Cerebellar nuclear complex (tissue), 1 donor: ENCODE measurements at places on chromosomes 12 and 14.

GRCh38 chr12:127121494-127122084, 1145.4 kb upstream of the TMEM132C start:
- DNase-seq = no peak

- DNase-seq = no peak
Measured at GRCh38 chr14:30864934-30865333, 9.4 kb upstream of the COCH start.

DNA sequence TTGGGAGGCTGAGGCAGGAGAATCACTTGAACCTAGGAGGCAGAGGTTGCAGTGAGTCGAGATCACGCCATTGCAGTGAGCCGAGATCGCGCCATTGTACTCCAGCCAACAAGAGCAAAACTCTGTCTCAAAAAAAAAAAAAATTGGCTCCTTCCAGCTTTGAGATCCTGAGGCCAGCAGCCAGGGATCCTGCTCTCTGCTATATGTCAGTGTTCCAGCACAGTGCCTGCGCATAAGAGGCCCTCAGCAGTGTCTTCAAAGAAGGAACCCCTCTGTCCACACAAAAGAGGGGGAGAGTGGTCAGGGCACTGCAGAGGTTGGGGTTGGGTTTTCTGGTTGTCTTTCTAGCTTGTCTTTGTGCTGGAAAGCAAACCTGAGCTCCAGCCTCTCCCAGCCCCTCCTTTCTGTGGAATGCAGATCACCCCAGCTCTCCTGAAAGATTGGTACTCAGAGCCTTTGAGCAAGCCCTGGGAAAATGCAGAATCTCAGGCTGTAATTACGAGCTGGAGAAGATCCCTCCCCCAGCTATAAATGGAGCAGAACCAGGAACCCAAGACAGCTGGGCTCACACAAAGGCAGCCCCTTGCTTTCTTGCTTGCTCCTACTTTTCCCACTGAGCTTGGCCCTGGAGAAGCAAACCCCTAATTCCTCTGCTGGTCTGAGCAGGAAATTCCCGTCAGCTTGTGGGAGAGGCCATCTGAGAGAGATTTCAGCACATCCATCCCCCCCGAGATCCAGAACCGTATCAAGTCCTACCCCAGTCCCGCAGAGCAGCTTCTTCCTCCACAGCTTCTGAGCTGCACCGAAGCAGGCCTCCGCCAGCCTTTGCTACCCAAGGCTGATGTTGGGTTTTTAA, 205.7 kb downstream of the ZFP36L1 start:
- no peak for DNase-seq

- no peak for DNase-seq
Measured at GRCh38 chr12:127822809-127823411, 444.1 kb upstream of the TMEM132C start.

- DNase-seq = no peak
Measured at GRCh38 chr14:56065621-56066290, 52.5 kb upstream of the PELI2 start.

- DNase-seq = no peak
Measured at GRCh38 chr14:104865631-104866441, 768 bp downstream of the CEP170B start.

DNA sequence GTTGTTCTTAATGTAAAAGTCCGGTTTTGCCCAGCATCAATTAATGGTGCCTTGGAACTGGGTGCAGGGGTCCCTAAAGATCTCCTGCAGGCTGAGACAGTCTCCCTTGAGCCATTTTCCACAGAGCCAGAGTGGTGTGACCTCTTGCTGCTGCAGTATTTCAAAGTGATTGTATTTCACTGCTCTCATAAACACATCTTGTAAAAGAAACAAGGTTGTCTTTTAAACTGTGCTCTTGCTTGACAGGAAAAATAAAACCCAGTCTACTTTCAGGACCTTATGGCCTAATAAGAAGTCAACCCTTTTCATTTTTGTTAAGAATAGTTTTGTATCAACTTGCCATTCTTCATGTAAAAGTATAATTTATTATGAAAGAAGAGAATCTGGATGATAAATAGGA, 44.7 kb downstream of the TMEM117 start:
- DNase-seq = no peak

- DNase-seq = no peak
Measured at GRCh38 chr14:73180385-73180805, 44.1 kb downstream of the PSEN1 start.

GRCh38 chr14:92316937-92317336, 6.0 kb upstream of the SLC24A4 start:
- no peak for DNase-seq

- DNase-seq = no peak
Measured at GRCh38 chr12:1591034-1591433, 3.3 kb downstream of the FBXL14 start.

DNA sequence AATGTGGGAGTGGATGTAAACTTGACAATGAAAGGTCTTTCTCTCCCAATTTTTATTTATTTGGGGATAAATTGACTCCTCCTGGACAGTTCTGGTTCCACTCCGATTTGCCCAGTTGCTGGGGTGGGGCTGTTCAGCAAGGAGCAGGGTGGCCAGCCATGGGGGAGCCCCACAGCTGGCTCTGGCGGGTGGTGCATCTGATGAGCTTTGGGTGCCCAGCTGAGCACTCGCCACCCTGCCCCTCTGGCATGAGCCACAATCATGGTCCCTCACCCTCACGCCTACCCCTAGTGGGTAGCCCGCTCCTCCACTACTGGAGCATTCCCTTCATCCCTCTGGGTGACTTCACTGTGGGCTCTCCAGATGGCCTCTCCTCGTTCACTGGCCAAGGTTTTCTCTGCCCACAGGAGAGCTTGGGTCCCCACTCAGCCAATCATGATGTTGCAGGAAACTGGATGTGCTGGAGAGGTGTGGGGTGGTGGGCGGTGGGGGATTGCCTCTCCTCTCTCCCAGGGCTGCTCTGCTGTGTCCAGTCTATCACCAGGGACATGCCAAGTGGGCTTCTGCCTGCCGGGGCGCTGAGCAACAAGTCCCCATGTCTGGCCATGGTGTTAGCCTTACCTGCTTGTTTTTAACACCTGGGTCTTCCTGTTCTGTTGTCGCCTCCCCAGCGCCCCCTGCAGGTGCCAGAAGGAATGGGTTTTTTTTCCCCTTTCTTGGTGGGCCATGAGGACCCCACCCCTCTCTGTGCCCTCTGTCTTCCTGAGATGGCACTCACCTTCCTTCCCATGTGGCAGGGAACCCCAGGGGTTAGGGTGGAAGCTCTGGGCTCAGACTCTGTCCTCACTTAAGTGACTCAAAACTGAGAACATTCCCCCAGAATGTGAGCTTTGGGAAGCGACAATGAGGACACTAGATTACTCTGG, 3.4 kb downstream of the CYP46A1 start:
- no peak for DNase-seq
